MM.1S (cell line): ENCODE measurements at places on chromosomes 7 and 10.

DNA sequence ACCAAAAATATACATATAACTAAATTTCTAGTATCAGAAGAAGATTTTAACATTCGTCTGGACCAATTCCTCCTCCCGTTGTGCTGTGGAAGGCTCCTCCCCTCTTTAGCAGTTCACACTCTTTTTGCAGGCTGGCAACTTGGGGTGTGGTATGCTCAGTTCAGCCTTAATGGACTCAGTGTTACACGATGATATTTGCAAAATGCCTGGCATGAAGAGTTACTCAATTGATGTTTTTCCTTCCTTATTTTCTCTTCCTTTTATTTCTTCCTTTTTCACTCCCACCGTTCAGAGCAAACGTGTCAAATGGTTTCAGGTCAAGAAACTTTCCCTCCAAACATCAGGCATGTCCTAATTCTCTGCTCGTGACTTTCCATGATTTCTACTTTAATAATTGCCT lies 248.3 kb downstream of the PHF14 start:
- H3K36me3 ChIP-seq: no peaks in the 10 kb centered on the region
- H3K4me3 ChIP-seq: no peak overlapping the region
- no peak for DNase-seq
- H3K4me1 ChIP-seq: no peaks in the 10 kb centered on the region
- no peak overlapping the region for H3K27ac ChIP-seq
- no peaks in the 10 kb centered on the region for H3K27me3 ChIP-seq

- DNase-seq: no peak
- no peaks in the 10 kb centered on the region for H3K27me3 ChIP-seq
- H3K36me3 ChIP-seq: no peaks in the 10 kb centered on the region
- no peak overlapping the region for H3K27ac ChIP-seq
- 0 out of 2 replicates have a peak, but pooled peaks cover 9% of the 10 kb centered on the region for H3K4me1 ChIP-seq
Measured at GRCh38 chr10:34341473-34341872, 473.6 kb downstream of the PARD3 start.

- H3K27ac ChIP-seq: no peak overlapping the region
- DNase-seq: peak; percentile 94
- H3K27me3 ChIP-seq: peaks cover 93% of the 10 kb centered on the region
Measured at GRCh38 chr10:125064681-125065492, 95.5 kb downstream of the CTBP2 start.

DNA sequence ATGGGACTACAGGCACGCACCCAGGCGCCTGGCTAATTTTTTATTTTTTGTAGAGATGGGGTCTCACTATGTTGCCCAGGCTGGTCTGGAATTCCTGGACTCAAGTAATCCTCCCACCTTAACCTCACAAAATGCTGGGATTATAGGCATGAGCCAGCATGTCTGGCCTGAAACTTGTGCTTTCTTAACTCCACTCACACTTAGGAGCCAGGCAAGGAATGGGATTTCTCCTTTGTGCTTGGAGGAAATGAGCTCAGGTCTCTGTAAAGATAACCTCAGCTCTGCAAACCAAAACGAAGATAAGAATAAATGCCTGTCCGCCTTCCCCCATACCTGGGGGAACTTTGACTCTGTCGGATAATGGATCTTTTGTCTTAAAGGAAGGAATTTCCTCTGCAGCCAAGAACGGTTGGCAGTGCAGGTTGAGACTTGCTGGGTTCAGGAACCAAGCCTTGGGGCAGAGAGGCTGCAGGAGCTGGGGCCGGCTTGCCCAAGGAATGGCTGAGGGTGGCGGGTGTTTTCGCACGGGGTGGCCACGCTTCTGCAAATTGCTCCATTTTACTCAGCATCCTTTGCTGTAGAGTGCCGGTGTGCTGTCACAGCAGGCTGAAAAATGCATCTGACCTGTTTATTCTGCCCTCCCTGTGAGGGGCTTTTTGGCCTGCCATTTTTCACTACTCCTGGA lies 174.2 kb downstream of the KIAA1217 start:
- H3K27me3 ChIP-seq: no peaks in the 10 kb centered on the region
- H3K4me1 ChIP-seq: peaks cover 29% of the 10 kb centered on the region
- DNase-seq: no peak
- peak overlapping the region; percentile 74 for H3K27ac ChIP-seq
